Hepatocyte (in vitro differentiated cells): ENCODE measurements at places on chromosomes 4 and X. TPM values are rescaled to one million over a fixed set of nuclear protein-coding genes. Genes with fewer than 3 reads are reported as not detected.
A peak's percentile ranks its signal among the peaks of the same experiment; 100 is the strongest.

Gene EXOC1L
- polyA plus RNA-seq: not detected in 2 replicates

GRCh38 chr4:92618968-92619367 is 315.2 kb downstream of the GRID2 start:
- H3K36me3 ChIP-seq: no peaks in the 10 kb centered on the region
- no peaks in the 10 kb centered on the region for H3K4me1 ChIP-seq
- DNase-seq: peak; percentile 6
- H3K4me3 ChIP-seq: no peak overlapping the region

DNA sequence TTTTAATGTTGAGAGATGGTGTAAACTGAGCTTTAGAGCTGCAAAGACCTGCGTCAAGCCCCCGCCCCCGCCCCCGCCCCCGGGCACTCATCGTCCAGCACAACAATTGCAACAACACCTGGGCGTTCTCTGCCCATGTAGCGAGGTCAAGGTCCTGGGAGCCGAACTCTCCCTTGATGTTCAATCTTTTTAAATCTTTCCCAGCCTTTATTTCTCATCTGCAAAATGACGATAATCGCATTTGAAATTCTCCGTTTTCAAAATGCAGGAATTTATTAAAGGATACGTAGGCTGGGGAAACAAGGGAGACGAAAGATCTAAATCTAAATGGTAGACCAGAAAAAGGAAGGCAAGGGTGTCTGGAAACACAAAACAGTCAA is 648 bp upstream of the MSMO1 start:
- peak overlapping the region; percentile 31 for H3K4me3 ChIP-seq
- DNase-seq: peak; percentile 67
- no peaks in the 10 kb centered on the region for H3K27me3 ChIP-seq
- H3K36me3 ChIP-seq: no peaks in the 10 kb centered on the region
- H3K4me1 ChIP-seq: peaks cover 13% of the 10 kb centered on the region

DNA sequence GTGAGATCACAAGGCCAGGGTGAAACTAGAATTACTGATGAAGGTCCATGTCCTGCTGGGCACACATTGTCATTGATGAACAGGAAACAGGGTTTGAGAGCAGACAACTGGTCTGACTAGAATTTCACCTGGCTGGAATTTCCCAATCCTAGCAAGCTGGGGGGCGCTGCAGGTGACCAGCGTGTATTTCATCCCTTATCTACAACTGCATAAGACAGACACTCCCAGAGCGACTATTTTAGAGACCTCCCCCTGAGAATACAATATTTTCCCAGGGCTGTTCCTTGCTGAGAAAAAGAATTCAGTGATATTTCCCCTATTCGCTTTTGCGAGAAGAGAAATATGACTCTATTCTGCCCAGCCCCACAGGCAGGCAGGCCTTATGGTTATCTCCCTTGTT is 432.6 kb upstream of the GALNT7 start:
- H3K36me3 ChIP-seq: no peaks in the 10 kb centered on the region
- no peaks in the 10 kb centered on the region for H3K27me3 ChIP-seq
- H3K4me1 ChIP-seq: no peaks in the 10 kb centered on the region
- DNase-seq: no peak
- H3K4me3 ChIP-seq: no peak overlapping the region
- H3K27ac ChIP-seq: no peak overlapping the region

Gene PAGE4
- 0.63 and 1.8 TPM in 2 replicates for polyA plus RNA-seq

DNA sequence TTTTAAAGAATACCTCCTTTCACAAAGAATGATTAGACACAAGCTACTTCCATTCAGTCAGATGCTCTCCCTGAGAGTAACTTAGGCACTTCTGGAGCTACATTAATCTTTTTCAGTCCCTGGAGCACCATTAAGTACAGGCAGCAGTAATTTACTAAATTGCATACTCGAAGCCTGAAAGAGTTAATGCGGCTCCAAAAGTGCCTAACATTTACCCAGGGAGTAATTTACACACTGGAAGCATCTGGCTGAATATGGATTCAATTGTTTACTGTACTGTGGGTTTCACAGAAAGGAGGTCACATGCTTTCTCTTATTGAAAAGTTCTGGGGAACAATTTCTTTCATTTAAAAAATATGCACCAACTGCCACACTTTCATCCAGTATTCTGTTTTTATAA is 260.8 kb upstream of the TENM3 start:
- no peaks in the 10 kb centered on the region for H3K36me3 ChIP-seq
- H3K27ac ChIP-seq: no peak overlapping the region
- no peaks in the 10 kb centered on the region for H3K27me3 ChIP-seq
- peaks cover 4% of the 10 kb centered on the region for H3K4me1 ChIP-seq
- H3K4me3 ChIP-seq: no peak overlapping the region

Gene PDE6B
- 24.1 and 26.1 TPM in 2 replicates for polyA plus RNA-seq

Gene CD38
- 1.1 TPM in 1 of 2 replicates, not detected in the other for polyA plus RNA-seq

- peaks cover 6% of the 10 kb centered on the region for H3K4me1 ChIP-seq
- no peak for DNase-seq
- H3K27ac ChIP-seq: no peak overlapping the region
- H3K27me3 ChIP-seq: no peaks in the 10 kb centered on the region
- H3K4me3 ChIP-seq: no peak overlapping the region
Observed at GRCh38 chr4:11587797-11588196, 159.1 kb upstream of the HS3ST1 start.

Gene WDR17
- polyA plus RNA-seq: 0.63 and 1.1 TPM in 2 replicates

GRCh38 chrX:2336181-2336580 is 164.6 kb downstream of the DHRSX start:
- H3K4me3 ChIP-seq: no peak overlapping the region
- DNase-seq: no peak
- no peaks in the 10 kb centered on the region for H3K27me3 ChIP-seq
- no peaks in the 10 kb centered on the region for H3K4me1 ChIP-seq

GRCh38 chr4:176217510-176217909 is 22.1 kb upstream of the SPATA4 start:
- H3K27ac ChIP-seq: no peak overlapping the region
- no peaks in the 10 kb centered on the region for H3K4me1 ChIP-seq
- no peaks in the 10 kb centered on the region for H3K27me3 ChIP-seq
- no peaks in the 10 kb centered on the region for H3K36me3 ChIP-seq

DNA sequence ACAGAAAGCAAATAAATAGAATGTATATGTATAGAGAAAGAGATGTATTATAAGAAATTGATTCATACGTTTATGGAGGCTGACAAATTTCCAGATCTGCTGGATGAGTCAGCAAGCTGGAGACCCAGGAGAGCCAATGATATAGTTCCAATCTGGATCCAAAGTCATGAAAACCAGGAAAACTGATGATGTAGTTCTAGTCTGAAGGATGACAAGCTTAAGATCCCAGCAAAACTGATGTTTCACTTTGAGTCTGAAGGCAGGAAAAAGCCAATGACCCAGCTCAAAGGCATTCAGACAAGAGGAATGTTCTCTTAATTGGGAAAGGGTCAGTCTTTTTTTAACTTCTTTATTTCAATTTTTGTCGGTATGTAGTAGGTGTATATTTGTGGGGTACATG is 102.6 kb downstream of the LHFPL1 start:
- no peaks in the 10 kb centered on the region for H3K4me1 ChIP-seq
- H3K27ac ChIP-seq: no peak overlapping the region
- no peaks in the 10 kb centered on the region for H3K27me3 ChIP-seq
- H3K4me3 ChIP-seq: no peak overlapping the region
- H3K36me3 ChIP-seq: no peaks in the 10 kb centered on the region

DNA sequence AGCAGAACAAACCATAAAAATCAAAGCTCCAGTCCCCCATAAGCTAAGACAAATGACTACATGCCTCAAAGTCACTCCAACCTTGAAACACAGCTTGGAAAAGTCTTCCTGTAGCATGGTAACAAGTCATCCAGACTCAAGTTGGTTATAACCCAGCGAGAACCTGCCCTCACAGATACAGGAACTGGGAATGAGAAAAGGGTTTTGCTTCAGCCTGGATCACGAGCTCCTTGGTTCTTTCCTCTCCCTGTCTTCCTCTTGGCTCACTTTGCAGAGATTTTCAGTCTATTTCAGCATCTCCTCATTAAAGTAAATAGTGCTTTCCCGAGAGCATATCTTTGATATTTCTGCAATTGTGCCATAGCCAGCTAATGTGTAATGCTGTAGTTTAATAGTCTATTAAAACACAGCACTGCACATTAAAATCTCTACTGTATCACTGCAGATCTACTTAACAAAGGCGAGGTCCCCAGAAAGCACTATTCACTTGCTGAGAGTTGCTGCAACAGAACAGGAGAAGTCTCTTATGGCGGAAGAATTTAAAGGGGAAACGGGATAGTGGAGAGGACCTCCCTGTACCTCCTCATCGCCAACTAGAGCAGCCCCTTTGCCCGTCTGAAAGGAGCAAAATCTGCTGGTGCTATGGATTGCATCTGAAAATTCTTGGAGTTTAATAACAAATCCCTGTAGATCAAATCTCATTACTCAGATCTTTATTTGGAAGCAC is 249.3 kb upstream of the GATB start:
- H3K4me3 ChIP-seq: no peak overlapping the region
- no peak overlapping the region for H3K27ac ChIP-seq
- no peaks in the 10 kb centered on the region for H3K4me1 ChIP-seq
- H3K27me3 ChIP-seq: peaks cover 8% of the 10 kb centered on the region
- H3K36me3 ChIP-seq: no peaks in the 10 kb centered on the region

DNA sequence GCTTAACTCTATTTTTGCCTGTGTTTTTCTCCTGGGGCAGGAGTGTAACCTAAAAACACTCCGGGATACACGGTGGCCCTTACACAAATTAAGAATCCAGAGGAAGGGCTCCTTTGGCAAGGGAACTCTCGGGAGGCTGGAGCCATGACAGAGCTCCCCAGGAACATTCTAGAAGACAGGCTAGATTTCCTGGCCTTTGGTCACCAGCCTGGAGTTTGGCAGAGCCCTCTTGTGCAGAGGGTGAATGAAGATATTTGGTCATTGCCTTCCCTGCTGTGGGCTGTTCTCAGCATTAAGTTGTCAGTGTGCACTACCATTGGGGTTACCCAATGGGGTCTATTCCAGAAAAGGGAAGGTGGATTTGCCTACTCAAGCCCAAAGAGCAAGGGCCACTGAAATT is 53.8 kb upstream of the LNX1 start:
- H3K4me1 ChIP-seq: peaks cover 22% of the 10 kb centered on the region
- DNase-seq: no peak
- H3K27ac ChIP-seq: peak overlapping the region; percentile 76
- no peaks in the 10 kb centered on the region for H3K36me3 ChIP-seq
- H3K27me3 ChIP-seq: no peaks in the 10 kb centered on the region
